ENCODE measurements at places on chromosomes 5 and 9.
A peak's percentile ranks its signal among the peaks of the same experiment; 100 is the strongest.

DNA sequence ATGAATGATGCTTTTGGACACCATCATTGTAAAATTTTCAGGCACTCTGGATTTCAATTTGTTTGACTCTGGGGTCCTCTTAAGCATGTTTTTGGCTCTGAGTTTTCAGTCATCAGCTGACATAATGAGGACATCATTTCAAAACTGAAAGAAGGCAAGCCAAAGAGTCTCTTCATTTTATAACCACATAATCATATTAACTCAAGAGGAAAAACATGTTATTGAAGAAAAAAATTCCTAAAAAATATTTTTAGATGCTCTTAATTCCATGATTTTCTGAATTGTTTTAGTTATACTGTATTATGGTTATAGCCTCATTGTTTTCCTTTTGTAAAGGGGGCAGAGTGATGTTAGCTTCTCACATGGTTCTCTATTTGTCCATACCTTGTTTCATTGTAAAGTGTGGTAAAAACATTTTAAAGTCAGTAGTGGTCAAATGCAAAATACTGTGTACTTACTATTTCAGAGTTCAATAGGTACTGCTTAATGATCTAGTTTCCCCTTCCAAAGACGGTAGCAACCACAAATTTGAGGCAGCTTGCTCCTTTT lies 472.1 kb downstream of the DMRT2 start:
- DNase-seq = no peak

DNA sequence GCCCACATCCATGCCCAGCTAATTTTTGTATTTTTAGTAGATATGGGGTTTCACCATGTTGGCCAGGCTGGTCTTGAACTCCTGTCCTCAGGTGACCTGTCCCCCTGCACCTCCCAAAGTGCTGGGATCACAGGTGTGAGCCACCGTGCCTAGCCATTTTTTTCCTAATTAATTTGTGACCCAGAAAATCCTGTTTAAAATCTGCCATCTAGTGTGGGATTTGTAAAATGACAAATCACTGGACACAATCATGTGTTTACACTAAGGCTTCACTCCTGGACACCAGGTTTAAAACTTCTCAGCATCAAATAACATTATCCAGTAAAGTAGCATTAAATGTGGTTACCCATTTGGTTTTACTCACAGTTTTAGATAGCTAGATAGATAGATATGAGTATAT lies 18.6 kb upstream of the KDM4C start:
- no peak for DNase-seq

- DNase-seq = no peak
Measured at GRCh38 chr9:28915202-28915930, 1342.1 kb upstream of the C9orf72 start.

DNA sequence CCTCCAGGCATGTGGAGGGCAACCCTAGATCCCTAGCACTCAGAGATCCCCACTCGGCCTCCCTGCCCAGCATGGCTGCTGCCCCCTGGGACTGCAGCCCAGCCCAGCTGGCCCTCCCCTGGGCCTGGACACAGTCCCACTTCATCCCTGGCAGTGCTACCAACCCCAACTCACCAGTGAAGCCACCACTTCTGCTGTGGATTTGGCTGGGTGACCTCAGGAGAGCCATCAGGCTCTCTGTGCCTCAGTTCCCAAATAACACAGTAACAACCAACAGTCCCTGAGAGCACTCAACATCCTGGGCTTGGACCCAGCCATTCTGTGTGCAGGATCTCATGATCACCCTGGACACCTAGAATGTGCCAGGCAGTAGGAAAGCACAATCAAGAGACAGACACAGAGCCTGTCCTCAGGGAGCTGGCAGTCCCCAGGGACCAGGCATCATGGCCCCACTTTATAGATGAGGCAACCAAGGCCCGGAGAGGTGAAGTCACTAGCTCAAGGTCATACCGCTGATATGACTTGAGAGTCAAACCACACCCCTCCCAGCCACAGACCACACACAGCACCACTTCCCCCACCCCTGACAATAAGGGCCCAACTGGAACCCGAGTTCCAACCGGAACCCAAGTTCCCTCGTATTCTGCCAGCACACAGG lies 4.7 kb upstream of the PSMB7 start:
- no peak for DNase-seq

DNA sequence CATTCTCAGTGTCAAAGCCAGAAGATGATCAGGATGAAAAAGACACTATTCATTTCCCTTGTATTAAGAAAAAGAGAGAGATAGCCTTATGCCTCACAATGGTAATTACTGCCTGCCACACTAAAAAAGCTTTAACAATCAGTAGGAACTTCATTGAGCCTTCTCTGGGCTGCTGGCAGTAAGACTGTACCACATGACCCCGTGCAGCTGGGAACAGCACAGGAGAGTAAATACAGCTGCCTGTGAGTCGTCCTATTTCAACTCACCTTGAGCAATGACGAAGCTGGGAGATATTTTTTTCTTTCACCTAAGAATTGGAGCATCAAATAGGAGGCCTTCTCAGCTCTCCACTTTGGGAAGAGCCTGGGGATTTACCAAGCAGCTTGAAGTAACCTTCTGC lies 316.3 kb downstream of the GABRB2 start:
- DNase-seq = peak; percentile 85

GRCh38 chr9:91210318-91210717 lies 151.4 kb downstream of the AUH start:
- DNase-seq = no peak

GRCh38 chr9:87301371-87301770 lies 196.3 kb upstream of the DAPK1 start:
- DNase-seq = no peak

GRCh38 chr9:875119-875962 lies 33.8 kb downstream of the DMRT1 start:
- DNase-seq = no peak

- no peak for DNase-seq
Measured at GRCh38 chr5:179160584-179160983, 100.4 kb downstream of the ZNF354C start.

All from SHP77 treated with DMSO at 0.1 percent for 48 hours (cell line).